Renal cortical epithelial cell (primary cell): ENCODE measurements at places on chromosomes 1 and 21. TPM values are rescaled to one million over a fixed set of nuclear protein-coding genes. Genes with fewer than 3 reads are reported as not detected.

DSCAM gene
- total RNA-seq, result not detected in 2 replicates

ADORA3 gene
- total RNA-seq, result not detected in 2 replicates

PERM1 gene
- total RNA-seq, result 0.10 TPM in 1 of 2 replicates, not detected in the other

GRCh38 chr1:114350731-114351445 lies 160.1 kb downstream of the TRIM33 start:
- DNase-seq, result no peak

DNA sequence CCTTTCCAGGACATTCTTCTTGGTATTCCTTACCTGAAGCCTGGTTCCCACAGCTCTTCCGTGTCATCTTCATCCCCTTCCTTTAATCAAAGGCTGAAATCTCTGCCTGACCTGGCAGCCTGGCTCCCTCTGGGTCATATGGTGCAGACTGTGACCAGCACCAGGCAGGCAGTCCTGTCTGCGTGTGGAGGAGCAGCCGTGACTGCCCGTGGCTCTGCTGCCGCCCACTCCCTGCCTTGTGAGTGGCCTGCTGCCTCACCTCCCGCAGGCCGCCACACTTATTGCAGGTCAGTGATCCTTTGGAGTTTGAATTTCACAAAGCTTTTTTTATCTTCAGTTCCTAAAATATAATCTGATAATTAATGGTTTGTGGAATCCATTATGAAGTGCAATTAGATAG lies 36.2 kb upstream of the EPHA8 start:
- DNase-seq, result no peak

DNA sequence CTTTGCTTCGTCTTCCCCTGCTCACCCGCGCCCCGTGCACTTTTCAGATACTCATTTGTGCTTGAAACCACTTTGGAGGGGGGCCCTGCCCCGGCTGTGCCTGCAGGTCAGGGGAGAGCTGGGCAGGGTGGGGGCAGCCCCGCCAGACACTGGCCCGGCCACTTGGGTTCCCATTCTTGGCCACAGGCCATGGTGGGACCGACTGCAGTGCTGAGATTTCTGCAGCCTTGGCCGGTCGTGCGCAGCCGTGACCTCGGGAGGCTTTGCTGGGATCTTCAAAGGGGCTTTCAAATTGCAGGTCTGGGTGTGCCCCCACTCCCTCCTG lies 54.5 kb upstream of the TTC34 start:
- DNase-seq, result no peak

GRCh38 chr1:1291548-1292441 lies 11.6 kb downstream of the SCNN1D start:
- peak; percentile 63 for DNase-seq

DNA sequence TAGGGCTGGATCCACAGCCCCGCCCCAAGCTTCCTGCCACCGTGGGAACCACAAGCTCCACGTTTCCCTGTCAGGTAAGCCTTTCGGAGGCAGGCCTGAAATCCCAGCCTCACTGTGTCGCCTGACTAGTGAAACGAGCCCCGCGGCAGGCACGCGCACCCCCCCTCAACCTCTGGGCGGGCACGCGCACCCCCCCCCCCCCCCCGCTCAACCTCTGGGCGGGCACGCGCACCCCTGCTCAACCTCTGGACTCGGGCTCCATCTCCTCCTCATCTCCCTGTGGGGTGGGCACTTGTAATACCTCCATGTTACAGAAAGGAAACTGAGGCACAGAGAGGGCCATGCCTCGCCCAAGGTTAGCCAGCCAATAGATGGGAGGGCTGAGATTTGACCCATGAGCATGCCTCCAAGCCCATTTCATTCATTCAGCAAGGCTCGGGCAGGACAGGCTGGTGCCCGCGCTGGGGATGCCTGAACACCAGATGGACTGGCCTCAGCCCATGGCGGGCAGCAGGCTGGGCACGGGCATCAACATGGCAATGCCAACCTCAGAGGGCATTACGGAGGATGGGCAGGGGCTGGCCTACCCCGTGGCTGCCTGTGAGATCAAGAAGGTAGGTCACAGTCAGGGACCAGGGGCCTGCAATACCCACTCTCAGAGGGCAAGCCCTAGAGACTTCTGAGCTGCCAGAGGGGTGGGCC lies 4.7 kb downstream of the CFAP410 start:
- peak; percentile 6 for DNase-seq

DNA sequence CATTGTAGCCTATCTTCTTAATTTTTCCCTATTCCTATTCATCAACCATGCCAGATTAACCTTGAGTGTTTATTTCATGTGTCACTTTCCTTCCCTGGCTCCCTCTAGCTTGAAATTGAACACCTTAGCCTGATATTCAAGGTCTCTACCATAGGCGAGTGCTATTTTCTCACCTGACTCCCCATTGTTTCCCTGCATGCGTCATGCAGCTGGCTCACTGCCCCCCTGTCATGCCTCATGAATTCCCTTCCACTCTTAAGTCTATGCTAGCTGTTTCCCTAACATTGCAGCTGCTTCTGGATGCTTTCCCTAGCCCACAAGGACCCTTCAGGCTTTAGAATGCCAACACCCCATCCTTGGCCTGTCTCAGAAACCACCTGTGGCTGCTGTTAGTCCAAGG lies 56.7 kb upstream of the CD1D start:
- peak; percentile 97 for DNase-seq
